Lung (tissue), 17 donors: ENCODE measurements at places on chromosomes 4 and X. TPM values are rescaled to one million over a fixed set of nuclear protein-coding genes. Genes with fewer than 3 reads are reported as not detected.

- DNase-seq, result no peak
- peaks cover 2% of the 10 kb centered on the region for H3K4me1 ChIP-seq
- H3K27me3 ChIP-seq, result no peaks in the 10 kb centered on the region
- no peaks in the 10 kb centered on the region for H3K36me3 ChIP-seq
These were observed 6.0 kb downstream of the GALNT7 start for GRCh38 chr4:173174594-173175012.

- no peaks in the 10 kb centered on the region for H3K4me1 ChIP-seq
- no peaks in the 10 kb centered on the region for H3K27me3 ChIP-seq
- H3K27ac ChIP-seq, result no peak overlapping the region
- no peaks in the 10 kb centered on the region for H3K36me3 ChIP-seq
These were observed 234.0 kb upstream of the VCX3A start for GRCh38 chrX:6768881-6769280.

DNA sequence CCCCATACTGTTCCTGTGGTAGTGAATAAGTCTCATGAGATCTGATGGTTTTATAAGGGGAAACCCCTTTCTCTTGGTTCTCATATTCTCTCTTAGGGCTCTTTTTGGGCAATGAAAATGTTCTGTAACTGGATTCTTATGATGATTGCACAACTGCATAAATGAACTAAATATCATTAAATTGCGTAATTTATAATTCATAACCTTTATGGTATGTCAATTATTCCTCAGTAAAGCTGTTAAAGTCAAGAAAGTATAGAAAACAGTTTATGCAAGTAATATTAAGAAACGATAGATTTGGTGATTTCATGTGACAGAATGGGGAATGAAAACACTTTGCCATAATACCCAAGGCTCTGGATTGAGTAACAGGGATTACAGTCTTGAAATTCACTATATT lies 33.5 kb upstream of the SPANXD start:
- H3K4me3 ChIP-seq, result no peak overlapping the region
- no peaks in the 10 kb centered on the region for H3K36me3 ChIP-seq
- H3K4me1 ChIP-seq, result no peaks in the 10 kb centered on the region
- DNase-seq, result no peak
- peaks cover 3% of the 10 kb centered on the region for H3K27me3 ChIP-seq

GRCh38 chr4:82643994-82644733 lies 82.4 kb upstream of the TMEM150C start:
- no peak overlapping the region for H3K27ac ChIP-seq
- peaks cover 37% of the 10 kb centered on the region for H3K4me1 ChIP-seq
- no peak for DNase-seq
- H3K27me3 ChIP-seq, result no peaks in the 10 kb centered on the region

SAP30 gene
- total RNA-seq, result 14.4 TPM

STIM2 gene
- total RNA-seq, result 35.2 TPM

CCNB3 gene
- total RNA-seq, result 0.68 TPM
